ENCODE measurements at places on chromosomes 1 and 21.

DNA sequence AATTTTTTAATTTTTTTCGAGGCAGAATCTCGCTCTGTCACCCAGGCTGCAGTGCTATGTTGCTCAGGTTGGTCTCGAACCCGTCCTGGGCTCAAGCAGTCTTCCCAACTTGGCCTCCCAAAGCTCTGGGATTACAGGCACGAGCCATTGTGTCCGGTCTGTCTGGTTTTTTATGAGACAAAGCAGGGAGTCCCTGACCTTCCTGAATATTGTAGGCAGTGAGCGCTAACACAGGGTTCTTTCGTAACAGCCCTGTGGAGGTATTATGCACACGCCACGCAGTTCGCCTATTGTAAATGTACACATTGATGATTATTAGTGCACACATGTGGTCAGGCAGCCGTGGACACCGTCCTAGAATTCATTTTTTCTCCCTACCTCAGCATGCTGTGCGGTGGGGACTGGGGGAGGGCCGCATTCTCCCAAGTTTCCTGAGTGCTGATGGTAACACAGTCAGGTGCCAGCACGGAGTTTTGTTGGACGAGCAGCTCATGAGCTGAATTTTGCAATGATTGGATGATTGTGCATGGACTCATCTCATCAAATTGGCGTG is 19.6 kb downstream of the SPSB1 start:
- DNase-seq = no peak

DNA sequence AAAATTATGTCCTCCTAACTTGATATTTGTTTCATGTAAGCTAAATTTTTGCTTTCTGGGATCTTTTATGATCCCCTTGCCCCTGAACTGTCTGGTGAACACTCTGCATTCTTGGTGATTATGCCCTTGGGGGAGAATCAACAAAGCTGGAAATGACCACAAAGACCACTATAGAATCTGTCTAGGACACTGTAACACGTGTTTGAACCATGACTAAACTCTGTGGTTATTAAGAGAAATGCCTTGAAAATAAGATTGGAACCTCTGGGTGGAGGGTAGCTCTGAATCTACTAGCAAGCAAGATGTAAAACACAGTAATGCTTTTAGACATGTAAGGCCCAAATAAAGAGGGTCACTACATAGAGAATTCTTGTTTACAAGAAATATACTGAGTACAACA is 237.5 kb downstream of the HMCN1 start:
- DNase-seq = no peak

DNA sequence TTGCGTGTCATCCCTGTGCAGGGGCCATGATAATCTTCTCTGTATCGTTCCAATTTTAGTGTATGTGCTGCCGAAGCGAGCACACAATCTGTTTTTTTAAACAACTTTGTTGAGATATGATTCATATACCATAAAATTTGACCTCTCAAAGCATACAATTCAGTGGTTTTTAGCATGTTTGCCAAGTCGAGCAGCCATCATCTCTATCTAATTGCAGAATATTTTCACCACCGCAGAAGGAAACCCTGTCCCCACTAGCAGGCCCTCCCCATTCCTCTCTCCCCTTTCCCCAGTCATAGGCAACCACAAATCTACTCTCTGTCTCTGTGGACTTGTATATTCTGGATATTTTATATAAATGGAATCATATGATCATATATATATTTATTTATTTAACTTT is 78.7 kb upstream of the TINAGL1 start:
- DNase-seq = no peak

DNA sequence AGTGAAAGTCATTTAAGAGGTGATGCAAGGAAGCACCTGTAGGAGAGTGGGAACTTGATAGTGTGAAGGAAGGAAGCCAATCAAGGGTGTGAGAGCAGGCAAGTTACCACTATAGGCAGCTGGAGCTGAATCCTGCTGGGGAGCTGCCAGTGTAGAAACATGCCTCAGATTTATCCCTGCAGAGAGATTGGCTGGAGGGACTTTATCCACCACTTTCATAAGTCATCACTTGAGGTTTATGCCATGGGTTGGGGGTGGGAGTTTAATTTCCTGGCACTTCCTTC is 443.6 kb downstream of the PLPP3 start:
- no peak for DNase-seq

GRCh38 chr1:5571438-5571837 is 420.8 kb downstream of the NPHP4 start:
- DNase-seq = no peak

- DNase-seq = no peak
These were observed 10.6 kb downstream of the FCMR start for GRCh38 chr1:206911064-206911663.

DNA sequence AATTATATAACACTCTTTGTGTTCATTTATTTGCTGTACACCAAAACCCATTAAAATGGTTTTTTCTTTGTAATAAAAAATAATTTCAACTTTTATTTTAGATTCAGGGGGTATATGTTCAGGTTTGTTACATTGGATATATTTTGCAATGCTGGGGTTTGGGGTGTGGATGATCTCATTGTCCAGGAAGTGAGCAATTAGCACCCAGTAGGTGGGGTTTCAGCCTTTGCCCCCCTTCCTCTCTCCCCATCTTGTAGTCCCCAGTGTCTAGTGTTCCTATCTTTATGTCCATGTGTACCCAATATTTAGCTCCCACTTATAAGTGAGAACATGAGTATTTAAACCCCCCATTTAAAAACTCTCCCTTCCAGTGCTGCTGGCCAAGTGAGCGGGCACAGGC is 184.6 kb downstream of the RHOU start:
- no peak for DNase-seq
